ENCODE measurements at places on chromosomes 6 and 20.

- no peak for DNase-seq
These were observed 7.7 kb upstream of the SLC4A11 start for GRCh38 chr20:3246682-3247081.

DNA sequence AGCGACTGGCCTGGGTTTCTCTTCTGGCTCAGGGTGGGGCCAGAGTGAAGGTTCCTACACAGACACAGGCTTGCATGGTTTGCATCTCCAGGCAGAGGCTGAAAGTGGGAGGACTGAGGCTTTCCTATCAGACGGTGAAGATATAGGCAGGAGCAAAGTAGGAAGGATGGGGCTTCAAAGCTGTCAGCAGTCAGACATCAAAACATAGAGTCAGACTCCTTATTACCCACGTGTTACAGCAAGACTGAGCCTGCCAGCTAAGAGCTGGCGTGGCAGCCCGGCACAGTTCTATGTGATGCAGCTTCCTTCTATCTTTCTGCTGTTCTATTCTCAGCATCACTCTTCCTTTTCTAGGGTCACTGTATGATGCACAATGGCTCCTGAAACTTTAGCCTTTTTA lies 445.1 kb downstream of the DOK5 start:
- DNase-seq: no peak

- no peak for DNase-seq
These were observed 144.8 kb downstream of the ZNF217 start for GRCh38 chr20:53448875-53449274.

DNA sequence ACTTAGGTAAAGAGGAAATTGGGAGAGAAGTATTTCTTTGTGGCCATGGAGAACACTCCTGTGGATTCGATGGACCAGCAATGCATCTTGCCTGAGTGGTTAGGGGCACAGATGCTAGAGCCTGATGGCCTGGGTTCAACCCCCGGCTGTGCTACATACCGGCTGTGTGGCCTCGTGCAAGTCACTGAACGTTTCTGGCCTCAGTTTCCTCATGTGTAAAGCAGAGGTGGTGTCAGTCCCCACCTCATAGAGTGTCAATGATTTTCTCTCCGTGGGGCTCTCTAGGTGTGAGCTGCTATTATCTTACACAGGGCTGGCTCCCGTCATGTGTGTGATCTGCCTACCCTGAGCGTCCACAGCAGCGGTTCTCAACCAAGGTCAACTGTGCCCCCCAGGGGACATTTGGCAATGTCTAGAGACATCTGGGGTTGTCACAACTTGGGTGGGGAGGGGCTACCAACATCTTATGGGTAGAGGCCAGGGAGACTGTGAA lies 50.0 kb upstream of the PTPN1 start:
- DNase-seq: no peak

- no peak for DNase-seq
These were observed 183.1 kb downstream of the GMPR start for GRCh38 chr6:16421462-16421960.

DNA sequence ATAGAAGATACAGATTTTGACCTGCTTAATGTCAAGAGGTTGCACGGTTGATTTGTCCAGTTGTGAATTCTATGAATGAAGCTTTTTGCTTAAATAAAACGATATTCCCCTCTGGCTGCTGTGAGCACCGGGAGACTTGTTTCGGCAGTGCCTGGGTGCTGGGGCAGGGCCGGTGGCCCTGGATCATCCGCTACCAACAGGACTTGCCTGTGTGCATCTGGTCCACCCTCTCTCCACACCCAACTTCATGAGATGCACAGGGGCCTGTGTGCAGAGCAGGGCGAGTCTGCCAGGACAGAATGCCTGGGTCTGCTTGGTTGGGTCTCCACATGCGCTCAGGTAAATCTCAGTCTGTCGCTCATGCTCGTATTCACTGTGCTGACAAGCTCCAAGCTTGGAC lies 65.5 kb downstream of the TSHZ2 start:
- no peak for DNase-seq

- DNase-seq: no peak
These were observed 5.4 kb downstream of the CTNNBL1 start for GRCh38 chr20:37699202-37699601.

GRCh38 chr20:36728986-36729385 lies 16.9 kb downstream of the NDRG3 start:
- peak; percentile 33 for DNase-seq

DNA sequence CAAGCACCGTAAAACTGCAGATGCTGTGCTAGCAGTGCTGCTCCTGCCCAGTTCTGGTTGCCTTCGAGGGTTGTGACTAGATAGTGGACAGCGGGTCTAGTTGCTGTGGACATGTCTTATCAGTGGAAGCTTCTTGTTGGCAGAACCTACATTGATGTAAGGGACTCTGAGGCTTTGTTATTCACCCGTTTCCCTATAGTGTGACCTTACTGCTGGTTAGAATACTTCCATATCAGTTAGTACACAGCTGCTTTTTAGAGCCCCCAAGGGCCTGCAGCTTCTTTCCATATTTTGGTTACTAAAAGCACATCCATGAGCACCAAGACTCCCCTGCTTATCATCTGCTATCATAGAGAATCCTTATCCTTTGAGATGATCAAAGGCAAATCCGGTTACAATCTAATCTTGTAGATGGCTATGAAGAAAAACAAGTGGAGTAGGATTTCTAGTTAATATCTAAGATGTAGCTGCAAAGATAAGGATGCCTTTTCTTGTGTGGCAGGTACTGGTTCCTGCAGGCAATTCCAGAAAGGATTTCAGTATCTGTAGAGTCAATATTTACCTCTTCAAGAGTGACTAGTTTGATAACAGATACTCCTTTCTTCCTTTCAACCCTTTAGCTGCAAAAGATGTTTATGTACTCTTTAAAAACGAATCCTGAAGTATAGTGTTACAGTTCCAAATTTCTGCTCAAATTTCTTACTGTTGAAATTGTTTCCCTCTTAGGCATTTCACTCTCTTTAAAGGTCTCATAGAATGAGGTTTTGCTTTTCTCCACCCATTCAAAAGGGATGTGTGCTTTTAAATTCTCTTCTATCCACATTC lies 163.6 kb downstream of the JARID2 start:
- DNase-seq: no peak

All from NAMALWA (cell line).